ENCODE measurements at places on chromosomes 1 and 21.
A peak's percentile ranks its signal among the peaks of the same experiment; 100 is the strongest.

GRCh38 chr1:229035054-229035747 is 235.7 kb upstream of the RAB4A start:
- DNase-seq = peak; percentile 8

GRCh38 chr1:85327759-85328158 is 51.3 kb upstream of the BCL10 start:
- no peak for DNase-seq

GRCh38 chr1:87812871-87813577 is 484.3 kb downstream of the LMO4 start:
- no peak for DNase-seq

GRCh38 chr21:33432496-33432895 is 29.3 kb downstream of the IFNGR2 start:
- DNase-seq = no peak

- no peak for DNase-seq
Observed at GRCh38 chr1:43861337-43861736, 72.3 kb upstream of the ARTN start.

DNA sequence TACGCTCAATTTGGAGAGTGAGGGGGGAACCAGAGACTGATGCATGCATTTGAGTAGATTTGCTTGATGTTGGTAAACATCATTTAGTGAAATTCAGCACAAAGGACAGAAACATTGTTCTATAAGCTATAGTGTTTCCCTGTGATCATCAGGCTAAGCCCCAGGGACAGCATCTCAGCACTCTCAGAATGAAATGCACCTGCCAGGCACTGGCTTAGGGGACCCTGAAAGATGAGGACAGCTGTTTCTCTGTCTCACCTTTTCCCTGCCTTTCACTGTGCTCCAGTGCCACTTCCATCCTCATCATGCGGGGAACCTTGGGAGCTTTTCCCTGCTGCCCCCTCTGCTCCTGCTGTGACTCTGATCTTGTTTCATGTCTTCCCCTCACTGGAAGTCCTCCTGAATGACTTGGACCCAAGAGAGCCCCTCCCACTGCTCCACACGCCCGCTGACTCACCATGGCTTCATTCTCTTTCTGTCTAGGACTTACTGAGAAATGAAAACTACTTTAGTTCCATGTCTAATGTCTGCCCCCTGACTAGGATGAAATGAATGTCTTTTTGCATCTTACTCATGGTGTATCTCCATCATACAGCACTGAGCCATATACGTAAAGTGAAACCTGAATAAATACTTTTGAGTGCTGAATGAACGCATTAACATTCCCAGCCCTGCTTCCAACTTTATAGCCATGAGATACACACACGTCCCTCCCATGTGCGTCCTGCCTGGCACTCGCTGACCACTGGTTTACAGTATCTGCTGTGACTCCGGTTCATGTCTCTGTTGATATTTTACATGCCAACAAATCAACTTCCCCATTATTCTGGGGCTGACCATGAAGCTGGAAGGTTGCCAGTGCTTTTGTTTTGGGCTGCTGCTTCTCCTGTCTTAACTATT is 182.0 kb downstream of the PCP4 start:
- DNase-seq = no peak

DNA sequence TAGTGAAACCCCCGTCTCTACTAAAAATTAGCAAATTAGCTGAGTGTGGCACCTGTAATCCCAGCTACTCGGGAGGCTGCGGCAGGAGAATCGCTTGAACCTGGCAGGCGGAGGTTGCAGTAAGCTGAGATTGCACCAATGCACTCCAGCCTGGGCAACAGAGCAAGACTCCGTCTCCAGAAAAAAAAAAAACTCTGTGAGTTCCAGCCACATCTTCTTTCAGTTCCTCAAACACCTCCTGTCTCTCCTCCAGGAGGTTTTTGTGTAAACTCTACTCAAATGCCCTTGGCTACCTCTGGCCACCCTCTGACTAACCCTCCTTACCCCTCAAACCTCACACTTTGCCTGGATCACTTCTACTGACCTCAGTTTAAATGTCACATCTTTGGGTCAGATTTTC is 38.1 kb downstream of the RCSD1 start:
- DNase-seq = no peak

- no peak for DNase-seq
Observed at GRCh38 chr1:32702599-32703478, at the start of gene SYNC. SYNC (minus strand) TSS chr1:32702770; CDS start chr1:32702660, 110 bp downstream.

GRCh38 chr1:234782105-234782751 is 172.2 kb upstream of the IRF2BP2 start:
- DNase-seq = no peak

DNA sequence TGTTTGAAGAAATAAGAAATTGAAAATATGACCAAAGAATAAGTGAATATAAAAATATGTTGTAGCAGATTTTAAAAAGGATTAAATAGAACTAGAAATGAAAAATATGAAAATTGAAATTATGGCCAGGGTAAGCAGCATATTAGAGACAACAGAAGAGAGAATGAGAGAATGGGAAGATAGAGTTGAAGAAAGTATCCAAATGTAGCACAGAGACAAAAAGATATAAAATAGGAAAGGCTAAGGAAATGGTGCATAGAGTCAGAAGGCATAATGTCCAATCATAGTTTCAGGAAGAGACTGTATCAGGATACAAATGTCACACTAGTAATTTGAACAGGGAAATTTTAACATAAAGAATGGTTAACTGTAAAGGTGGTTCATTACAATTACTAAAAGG is 29.5 kb downstream of the AZIN2 start:
- no peak for DNase-seq

GRCh38 chr1:61680500-61680899 is 44.4 kb downstream of the TM2D1 start:
- no peak for DNase-seq

DNA sequence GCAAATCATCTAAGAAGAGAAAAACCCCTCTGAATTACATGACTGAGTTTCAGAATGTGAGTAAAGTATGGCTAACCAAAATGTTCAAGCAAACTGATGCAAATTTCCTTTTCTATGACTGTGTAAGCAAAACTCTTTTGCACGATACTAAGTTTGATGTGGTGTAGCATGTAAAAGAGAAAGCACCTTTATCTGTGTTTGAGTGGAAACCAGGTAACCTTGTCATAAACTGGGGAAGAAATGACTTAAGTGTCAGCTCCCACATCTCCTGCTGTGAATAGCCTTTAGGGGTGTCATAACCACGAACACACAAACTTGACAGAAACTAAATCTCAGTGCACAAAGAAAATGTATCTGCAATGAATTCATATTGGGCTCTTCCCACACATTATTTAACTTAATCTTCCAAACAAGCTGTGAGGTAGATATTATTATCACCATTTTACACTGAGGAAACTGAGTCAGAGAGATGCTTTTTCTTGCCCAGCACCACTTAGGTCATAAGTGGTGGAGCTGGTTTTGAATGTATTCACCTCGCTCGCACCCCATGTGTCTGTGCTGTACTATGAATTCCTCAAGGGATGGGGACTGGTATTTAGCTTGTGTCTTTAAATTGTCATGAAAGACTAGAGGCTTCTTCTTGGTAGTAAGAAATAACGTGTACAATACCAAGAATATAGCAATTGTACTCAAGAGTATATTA is 32.9 kb upstream of the IL12RB2 start:
- peak; percentile 6 for DNase-seq

- DNase-seq = no peak
Observed at GRCh38 chr1:68111519-68112436, 61.4 kb upstream of the DIRAS3 start.

DNA sequence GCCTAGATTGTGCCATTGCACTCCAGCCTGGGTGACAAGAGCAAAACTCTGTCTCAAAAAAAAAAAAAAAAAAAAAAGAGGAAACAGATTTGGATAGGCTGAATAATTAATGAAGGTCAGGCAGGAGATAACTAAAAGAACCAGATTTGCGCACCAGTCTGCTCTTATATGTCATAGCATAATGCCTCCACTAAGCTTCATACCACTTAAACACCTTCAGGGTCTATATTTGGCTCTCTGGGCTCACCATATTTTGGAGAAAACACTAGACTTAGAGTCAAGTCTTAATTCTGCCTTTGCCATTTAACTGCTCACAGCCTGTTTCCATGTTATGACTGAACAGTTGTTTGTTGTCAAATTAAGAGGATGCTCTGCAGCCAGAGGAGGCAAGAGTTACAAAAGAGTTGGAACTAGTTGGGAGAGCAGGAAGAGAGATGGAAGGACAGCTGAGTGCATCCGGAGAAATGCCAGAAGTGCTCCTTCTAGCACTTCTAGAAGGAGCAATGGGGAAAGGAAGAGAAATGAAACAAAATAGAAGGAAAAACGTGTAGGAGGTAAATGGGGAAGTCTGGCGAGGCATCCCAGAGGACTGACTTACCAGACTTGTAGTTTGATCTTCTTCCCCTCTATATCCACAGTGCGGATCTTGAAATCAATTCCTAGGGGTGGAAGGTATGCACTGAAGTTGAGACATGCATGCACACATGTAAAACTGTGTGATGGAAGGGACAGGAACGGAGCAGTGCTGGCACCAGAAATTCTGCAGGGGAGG is 1.8 kb downstream of the RAB13 start:
- DNase-seq = no peak

DNA sequence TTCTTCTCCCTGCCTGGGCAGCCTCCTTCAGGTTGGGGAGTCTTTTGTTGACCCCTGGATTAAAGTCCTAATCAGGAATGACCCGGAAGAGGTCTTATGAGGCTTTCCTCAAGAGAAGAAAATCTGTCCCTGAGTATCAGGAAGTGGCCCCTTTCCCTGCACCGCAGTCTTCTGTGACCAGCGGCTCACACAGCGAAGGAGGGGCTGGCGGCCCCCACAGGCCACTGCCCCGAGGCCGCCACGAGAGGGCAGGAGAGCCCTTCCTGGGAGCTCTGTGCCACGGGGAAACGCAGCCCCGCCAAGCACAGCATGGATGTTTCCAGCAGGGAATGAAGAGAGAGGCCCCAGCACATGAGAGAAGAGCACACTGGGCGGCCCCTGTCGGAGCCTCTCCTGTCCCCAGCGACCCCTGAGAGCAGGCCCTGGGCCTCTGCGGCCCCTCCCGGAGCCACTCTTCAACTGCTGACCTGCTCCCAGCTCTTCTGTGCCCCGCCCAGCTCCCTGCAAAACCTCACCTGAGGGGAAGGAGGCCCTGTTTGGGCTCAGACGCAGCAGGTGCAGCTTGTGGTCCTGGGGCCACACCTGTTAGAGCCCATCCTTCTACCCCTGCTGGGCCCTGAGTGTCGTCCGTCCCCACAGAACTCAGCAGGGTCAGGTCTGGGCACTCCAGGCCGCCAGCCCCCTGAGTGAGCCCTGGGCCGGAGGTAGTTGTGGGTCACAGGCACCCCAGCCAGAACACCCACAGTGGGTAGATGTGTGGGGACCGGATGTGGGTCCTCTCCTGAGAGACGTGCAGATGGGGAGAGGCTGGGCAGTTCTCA is 4.9 kb upstream of the POFUT2 start:
- DNase-seq = peak; percentile 70

DNA sequence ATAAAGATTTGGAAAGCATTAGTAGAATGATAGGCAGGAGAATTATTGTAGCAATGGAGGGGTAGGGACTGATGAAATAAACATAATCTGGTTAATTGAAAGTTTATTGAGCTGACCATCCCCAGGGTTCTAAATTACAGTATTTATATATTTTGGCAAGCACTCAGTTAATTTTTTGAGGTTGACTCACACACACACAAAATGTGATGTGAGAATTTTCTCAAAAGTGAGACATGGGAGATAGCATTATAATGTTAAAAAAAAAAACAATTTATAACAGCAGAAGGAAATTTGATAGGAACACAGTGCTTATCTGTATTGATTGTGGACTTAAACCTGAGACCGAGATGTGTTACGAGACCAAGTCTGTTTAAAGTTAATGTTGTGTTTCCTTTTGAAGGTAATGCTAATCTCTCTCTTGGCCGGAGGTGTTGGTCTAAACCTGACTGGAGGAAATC is 24.6 kb downstream of the TRIM45 start:
- no peak for DNase-seq

DNA sequence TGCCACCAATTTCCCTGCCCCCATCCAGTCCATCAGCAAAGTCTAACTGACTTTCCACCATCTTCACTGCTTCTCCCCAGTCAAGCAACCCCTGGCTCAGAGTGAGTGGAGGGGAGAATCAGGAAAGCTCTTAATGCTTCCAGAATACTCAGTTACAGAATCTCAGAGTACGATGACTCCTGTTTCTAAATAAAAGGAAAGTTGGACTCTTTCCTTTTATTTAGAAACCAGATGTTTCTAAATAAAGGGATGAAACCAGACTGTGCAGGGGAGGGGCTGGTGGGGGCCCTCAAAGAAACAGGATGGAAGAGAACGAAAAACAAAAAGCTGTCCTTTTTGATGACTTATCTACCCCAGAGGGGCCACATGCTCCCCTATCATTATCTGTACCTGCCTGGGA is 85.2 kb upstream of the PPM1J start:
- no peak for DNase-seq

DNA sequence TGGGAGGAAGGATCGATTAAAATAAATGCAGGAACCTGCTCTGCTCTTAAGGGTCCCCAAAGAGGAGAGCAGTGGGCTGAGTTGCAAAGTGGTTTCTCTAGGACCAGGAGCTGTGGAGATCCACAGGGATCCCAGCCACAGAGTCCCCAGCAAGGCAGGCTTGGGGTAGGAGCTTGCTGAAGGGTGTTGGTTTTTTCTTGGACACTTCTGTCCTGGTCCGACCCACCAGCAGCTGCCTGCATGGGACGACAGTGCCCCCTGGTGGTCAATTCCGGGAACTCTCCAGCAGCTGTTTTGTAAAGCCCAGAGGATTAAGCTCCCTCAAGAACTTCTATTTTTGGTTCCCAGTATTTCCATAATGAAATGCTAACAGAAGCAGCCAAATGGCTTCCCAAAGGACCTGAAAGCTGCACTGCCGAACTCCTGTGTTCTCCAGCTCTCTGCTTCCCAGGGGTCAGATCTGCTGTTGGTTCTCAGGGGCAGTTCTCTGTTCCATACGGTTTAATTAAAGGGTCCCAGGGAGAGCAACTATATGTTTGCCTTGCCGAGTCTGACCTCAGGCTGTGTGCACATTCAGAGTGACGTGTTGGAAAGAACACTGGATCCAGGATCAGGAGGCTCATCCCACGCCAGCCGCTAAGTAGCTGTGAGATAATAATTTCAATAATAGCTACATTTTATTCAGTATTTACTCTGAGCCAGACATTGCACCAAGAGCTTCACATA is 23.2 kb downstream of the NENF start:
- peak; percentile 83 for DNase-seq
